ENCODE measurements at places on chromosomes 2 and 18.

DNA sequence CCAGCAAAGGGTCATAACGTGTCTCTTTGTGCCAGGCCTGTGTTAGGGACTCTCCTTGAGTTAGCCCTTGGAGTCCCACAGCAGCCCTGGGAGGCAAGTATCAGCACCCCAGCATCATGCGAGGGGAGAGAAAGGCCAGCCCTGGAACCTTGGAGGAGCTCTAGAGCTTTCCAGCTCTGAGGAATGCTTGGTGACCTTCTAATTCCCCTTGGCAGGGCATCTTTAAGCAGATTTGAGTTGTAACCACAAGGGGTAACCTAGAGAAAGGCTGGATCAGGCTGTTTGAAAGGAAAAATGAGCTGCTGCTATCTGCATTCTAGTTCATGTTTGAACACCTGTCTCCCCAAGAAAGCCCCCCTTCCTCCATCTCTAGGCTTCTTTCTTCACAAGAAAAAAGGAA, 23.8 kb upstream of the ODC1 start:
- DNase-seq: no peak

GRCh38 chr2:85326406-85327159, 1.2 kb downstream of the TGOLN2 start:
- DNase-seq: no peak

GRCh38 chr2:141728886-141729285, 401.9 kb downstream of the LRP1B start:
- no peak for DNase-seq

DNA sequence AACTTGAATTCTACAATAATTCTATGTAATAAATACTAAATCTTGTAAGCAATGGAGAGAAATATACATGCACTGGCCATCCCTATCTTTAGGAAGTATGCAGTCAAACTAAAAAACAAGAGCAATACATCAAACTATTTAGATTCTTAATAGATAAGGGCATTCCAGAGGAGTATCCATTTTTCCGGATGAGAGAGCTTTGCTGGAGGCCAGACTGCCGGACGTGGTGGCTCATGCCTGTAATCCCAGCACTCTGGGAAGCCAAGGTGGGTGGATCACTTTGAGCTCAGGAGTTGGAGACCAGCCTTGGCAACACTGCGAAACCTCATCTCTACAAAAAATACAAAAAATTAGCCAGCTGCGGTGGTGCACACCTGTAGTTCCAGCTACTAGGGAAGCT, 60.8 kb downstream of the KIF5C start:
- DNase-seq: no peak

- DNase-seq: no peak
These were observed 83.1 kb downstream of the MBD5 start for GRCh38 chr2:148103946-148104345.

DNA sequence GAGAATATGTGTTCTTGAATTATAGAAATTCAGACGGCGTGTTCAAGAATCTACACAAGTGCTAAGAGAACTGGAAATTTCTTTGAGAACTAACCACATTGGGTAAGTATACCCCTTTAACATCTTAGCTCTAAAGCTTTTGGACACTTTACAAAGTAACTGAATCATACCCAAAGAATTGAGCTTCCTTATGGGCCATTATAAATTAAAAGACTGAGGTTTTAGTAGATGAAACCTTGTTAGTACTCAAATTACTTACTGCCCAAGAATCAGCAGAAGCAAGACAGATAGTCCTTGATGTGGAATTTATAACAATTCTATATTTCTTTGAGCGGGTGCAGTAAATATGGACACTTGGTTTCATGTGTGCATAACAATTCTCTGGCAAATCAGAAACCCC, 168.3 kb downstream of the PRPF40A start:
- DNase-seq: no peak

DNA sequence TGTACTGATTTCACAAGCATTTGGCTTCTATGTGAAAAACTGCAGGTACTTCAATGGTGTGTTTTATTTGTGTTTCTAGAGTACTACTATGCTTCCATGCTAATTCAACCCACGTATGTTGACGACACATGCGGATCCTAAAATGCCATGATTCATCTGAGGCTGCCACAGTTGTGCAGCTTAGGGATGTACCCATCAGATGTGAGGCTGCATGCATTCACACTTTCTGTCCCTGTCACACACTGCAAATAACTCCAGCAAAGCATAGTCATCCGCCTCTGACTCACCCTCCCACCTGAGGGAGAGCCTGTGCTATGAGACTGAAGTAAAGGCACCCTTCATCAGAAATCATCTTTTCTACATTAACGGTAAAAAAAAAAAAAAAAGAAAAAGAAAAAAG, 22.1 kb upstream of the SERTAD2 start:
- no peak for DNase-seq

GRCh38 chr2:62240546-62240945, 44.6 kb downstream of the B3GNT2 start:
- no peak for DNase-seq

DNA sequence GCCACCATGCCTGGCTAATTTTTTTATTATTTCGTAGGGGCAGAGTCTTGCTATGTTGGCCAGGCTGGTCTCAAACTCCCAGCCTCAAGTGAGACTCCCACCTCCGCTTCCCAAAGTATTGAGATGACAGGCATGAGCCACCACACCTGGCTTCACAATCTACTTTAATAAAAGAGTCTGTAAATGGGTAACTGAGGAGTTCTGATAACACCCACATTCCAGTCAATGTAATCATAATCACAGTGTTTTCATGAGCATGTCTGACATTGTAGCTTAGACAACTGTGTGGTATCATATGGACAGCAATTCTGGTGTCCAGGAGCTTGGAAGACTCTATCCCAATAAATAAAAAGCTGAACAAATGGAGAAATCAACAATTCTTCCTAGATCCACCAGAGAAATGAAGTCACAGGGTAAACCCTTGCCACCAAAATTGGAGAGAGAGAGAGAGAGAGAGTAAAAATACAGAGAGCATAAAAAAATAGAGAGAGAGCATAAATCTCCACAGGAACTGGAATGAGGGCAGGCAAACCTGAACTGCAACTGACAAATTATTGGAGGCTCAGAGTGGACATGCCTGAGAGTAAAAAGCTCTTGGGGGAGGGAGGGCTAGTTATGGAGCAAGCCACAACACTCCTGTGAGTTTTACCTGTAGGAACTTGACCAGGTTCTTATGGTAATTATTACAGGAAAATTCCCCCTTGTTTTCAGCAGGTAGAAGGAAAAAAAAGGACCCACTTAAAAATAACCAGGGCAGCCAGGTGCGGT, 12.4 kb upstream of the NBEAL1 start:
- no peak for DNase-seq

GRCh38 chr2:161163440-161163839, 3.2 kb downstream of the TANK start:
- DNase-seq: no peak

- DNase-seq: no peak
These were observed 243.2 kb downstream of the BABAM2 start for GRCh38 chr2:28133778-28134177.

DNA sequence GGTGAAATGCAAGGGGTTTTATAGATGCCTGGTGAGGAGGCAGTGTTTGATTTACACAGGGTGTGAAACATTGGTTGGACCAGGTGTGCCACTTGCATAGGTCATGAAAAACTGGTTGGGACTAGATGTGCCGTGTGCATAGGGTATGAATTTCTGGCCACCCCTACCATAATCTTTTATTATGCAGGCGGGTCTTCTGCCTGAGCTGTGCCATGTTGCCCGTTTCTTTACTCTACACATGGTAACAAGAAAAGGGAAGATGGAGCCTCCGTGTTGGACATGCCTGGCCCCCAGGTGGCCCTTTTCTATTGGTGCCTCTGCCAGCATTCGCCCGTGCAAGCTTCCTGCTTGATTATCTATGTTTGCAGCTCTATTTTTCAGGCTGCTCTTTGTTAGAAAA, 805.4 kb downstream of the TRIB2 start:
- DNase-seq: no peak

DNA sequence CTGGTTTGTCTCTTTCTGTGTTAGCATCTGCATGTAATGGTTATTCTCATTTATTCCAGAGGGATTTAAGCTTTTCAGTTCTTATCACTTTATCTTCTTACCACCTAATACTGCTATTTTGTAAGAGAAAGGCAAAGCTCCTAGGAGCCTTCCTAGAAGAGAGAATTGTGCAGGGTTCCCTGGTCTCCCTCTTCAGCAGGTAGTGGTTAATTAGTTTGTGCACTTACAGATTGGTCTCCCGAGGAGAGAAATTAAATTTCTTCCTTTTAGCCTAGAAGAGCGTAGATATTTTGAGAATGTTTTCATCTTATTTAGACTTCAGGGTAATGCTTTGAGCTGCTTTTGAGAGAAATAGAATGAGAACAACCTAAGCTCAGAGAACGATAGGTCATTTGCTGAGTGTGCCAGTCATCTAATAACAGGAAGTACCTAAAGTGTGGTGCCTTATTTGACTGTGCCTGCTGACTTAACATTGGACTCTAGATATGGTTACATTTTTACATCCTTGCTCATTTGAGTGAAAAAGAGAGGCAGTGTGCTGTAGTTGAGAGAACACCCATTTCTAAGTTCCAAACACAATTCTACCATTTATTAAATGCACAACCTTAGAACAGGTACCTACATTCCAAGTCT, 651.4 kb downstream of the STK39 start:
- no peak for DNase-seq

DNA sequence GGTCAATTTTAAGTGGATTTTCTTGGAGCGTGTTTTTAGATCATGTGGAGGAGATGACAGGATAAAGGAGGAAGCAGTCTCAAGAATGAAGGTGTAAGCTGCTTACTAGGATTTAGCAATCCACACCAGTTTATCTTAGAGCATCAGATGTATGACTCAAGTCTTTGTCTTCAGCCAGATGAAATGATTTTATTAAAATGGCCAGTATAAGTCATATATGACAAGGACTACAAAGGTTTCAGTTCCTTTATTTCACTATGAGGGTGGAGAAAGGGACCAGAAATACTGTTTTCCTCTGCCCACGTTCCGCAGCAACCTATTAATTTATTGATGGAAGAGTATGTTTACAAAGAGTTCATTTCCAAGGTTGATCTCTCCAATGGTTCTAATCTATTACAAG, 970.5 kb upstream of the SLC39A10 start:
- no peak for DNase-seq

DNA sequence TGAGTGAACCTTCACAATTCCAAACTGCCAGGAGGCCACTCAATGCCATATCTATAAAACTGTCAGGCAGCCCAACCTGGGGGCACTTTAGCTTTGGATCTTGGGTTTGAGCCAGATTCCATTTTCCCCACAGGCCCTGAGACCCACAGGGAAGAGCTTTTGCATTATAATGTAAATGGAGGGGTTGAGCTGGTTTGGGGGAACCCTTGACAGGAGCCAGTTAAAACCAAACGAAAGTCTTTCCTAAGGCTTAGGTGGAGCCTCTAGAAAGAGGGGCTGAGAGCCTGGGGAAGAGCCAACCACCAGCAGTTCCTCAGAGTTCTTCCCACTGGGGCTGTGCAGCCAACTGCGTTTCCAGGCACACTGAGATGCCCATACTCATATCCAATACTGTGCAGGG, 42.7 kb downstream of the BCL11A start:
- DNase-seq: no peak

GRCh38 chr2:122191331-122191730, 435.9 kb downstream of the TSN start:
- DNase-seq: no peak

DNA sequence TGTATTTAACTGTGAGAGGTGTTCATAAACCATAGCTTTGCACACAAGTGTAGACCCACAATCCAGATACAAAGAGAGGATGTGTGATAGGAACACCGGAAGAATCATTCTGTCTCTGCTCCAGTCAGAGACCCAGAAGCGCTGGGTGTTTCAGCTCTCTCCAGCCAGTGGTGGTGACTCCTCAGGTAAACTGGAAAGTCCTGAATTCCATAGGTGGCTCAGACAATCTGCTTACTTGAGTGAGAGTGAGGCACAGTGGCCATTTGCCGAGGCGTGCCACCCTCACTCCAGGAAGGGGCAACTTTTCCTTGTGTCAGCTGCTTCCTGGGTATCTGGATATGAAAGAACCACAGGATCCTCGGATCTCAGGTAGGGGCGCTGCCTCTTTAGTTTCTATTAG, 171.5 kb downstream of the KCNS3 start:
- no peak for DNase-seq

GRCh38 chr2:225270053-225270452, 129.5 kb upstream of the NYAP2 start:
- no peak for DNase-seq

Data from activated CD8-positive, alpha-beta memory T cell treated with anti-CD3 and anti-CD28 coated beads for 1 hour (primary cell).